ENCODE measurements at places on chromosomes 5 and 9.

GRCh38 chr9:111975709-111976108 is 79.1 kb downstream of the UGCG start:
- peak; percentile 32 for DNase-seq

GRCh38 chr5:102014371-102014770 is 281.7 kb downstream of the SLCO4C1 start:
- DNase-seq: no peak

DNA sequence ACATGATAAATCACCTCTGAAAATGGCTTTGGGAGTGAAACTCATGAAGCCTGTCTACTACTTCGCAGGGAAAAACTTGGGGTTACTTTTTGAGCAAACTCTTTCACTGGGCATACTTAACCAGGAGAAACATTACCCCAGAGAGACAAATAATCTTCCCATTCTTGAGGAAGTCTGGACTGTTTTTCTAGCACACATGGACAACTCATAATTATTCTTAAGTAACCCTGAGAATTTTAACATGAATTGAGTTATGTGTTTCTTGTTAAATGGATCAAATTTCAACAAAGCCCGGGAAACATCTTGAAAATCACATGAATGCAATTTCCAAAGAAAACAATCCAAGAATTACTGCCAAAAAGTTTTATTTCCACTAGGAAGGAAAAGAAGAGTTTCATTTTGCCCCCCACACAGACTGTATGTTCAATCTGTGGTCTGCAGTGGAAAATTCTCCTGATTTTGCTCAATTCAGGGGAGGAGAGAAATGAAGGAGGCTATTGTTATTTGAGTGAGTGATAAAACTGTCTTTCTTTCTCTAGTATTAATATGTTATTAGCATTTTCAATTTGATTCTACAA is 564.8 kb upstream of the CLINT1 start:
- DNase-seq: no peak

GRCh38 chr5:1548702-1549474 is 25.1 kb upstream of the LPCAT1 start:
- no peak for DNase-seq

DNA sequence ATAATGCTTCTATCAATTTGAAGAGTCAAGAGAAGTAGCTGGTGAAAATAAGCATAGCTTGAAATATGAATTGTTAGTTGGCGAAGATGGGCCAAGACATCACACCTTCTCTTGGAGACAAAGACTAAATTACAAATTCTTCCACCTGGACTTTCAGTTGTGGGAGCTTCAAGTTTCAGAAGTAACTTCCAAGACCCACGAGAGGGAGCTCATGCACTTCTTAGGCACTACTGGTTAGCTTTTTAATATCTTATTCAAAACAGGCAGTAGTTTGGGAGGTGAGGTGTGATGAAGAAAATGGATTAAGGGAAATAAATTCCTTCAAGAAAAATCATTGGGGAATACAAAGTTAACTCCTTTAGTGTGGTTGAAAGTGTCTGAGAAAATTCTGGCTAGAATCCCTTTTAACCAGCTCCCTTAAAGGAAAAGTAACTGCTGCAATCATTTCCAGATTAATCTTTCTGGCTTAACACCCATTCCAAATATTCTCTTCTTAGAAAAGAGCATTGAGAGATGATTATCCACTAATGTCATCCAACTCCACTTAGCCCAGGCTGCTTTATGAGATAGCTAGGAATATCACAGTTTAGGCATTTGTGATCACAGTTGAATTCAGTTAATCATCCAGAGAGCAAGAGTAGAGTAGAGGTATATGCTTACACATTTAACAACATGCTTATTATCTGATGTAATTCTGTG is 139.5 kb upstream of the DMRTA1 start:
- peak; percentile 54 for DNase-seq

Measured in HCT116 (cell line).